ENCODE measurements at places on chromosomes 7 and 10.

GRCh38 chr7:94059746-94060145, 55.6 kb upstream of the BET1 start:
- no peak for DNase-seq

DNA sequence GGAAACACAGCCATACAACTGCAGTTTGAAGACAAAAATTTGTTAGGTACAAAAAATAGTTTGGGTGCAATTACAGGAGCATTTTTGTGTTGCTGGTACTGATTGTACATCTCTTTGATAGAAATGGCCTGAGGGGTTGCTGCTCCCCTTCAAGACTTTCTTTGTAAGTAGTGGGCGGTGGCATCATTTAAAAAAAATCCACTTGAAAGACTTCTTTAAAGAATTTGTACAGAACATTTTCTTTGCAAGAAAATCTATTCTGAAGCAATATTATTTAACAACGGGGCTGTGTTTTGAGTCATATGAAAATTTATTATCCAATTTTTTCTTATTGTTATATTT, 144.1 kb upstream of the CAV2 start:
- DNase-seq: no peak

DNA sequence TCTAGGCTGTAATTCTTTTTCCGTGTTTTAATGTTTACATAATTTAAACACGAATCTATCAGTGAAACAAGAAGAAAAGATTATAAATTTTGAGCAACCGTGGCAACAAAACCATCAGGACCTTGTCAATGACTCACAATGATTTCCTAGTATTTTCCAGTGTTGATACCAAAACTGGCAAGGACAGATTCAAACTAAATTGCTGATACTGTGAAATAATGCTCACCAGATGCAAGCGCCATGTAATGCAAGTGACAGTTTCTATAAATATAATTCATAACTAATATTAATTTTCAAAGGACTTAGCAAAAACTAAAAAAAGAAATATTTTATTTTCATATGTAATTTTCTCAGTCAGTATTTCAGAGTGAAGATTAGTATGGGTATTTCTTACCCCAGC, 203.6 kb downstream of the LRRN3 start:
- no peak for DNase-seq

DNA sequence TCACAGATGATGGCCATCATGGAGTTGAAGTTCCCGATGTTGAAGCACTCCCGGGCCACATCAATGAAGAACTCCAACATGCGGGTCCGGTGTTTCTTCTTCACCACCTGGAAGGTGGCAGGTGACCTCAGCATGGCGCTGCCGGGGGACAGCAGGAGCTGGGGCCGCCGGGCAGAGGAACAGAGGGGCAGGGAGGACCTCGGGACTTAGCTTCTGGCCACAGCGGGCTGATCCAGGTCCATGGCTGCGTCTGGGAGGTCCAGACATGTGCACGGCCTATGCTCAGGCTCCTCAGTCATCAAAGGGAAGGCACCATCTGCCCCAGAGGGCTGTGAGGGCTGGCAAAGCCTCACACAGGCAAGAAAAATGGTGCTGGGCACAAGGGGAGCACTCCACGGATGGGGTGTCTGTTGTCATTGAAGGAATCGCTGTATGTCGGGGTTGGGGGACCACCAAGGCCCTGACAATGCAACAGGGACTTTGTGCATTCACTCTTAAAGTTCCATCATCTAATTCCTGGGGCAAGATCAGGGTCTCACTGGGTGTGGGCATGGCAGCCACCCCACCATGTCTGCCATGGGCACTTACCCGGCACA, 60.9 kb downstream of the CSGALNACT2 start:
- no peak for DNase-seq

DNA sequence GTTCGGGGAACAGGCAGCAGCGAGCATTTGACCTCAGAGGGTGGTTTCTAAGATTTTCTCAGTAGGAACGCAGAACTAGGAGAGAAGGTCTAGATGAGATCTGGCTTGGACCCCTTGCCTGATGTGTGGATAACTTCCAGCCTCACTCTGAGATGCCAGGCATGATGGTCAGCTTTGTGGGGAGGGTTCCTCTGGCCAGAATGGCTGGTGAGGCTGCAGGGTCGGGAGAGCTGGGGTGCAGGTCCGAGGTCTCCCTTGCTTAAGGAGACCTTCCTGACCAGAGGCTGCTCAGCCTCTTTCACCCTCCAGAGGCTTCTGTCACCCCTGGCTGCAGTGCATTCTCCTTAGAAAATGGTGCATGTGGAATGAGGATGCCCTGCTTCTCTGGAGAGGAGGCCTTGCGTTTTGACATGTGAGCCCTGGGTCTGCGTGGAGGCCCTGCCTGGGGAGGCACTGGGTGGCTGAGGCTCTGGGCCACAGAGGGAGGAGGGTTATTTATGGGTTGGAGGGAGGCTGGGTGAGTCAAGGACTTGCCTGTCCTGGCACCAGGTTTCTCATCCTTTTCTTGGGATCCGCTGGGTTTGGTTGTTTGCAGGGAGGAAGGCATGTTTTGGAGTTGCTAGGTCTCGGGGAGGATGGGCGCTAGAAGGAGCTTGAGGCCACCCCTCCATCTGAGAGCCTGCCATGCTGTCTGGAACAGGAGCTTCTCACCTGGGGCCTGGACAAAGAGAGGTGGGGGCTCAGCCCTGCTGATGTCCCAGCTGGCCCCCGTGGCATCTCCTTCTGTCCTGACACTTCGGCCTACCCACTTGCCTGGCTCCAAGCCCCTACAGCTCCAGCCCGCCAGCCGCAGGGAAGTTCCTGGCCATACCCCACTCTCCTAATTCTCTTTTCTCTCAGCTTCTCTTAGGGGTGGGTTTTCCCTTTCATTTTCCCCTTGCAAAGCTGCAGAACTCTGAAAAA, 3.9 kb downstream of the FAM241B start:
- DNase-seq: no peak

- no peak for DNase-seq
These were observed 741.2 kb upstream of the ZWINT start for GRCh38 chr10:57102236-57102635.

DNA sequence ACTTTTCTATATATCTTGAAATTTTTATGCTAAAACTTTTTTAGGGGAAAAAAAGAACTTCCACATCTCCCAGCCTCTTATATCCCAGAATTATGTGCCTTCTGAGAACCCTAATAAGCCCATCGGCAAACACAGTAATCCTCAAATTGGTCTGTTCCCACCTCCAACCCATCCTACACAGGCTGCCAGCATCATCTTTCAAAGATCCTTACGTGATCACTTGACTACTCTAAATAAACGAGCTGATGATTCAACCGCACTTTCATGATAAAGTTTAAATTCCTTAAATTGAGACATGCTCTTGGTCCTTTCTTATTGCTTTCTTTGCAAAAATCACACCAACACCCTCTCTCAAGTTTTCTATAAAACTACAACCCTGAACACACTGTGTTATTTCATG, 52.5 kb downstream of the MPP7 start:
- DNase-seq: no peak

DNA sequence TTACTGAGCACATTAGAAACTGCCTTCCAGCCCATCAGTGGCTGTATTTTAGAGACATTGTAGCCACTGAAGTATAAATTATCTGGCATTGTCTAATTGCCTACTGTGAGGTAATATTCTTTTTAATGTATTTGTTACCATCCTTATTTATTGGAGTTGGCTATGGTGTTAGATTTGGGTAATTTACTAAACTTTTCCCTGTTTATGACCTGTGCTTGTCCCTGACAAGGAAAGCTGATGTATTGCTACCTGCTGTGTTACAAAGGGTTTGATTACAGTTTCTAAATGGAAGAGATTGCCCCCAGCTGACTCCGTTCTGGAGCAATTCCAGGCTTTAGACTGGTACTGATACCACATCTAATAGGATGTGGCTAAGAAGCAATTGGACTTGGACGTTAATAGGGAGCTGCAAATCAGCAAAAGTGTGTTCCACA, 12.3 kb upstream of the ASCC1 start:
- no peak for DNase-seq

DNA sequence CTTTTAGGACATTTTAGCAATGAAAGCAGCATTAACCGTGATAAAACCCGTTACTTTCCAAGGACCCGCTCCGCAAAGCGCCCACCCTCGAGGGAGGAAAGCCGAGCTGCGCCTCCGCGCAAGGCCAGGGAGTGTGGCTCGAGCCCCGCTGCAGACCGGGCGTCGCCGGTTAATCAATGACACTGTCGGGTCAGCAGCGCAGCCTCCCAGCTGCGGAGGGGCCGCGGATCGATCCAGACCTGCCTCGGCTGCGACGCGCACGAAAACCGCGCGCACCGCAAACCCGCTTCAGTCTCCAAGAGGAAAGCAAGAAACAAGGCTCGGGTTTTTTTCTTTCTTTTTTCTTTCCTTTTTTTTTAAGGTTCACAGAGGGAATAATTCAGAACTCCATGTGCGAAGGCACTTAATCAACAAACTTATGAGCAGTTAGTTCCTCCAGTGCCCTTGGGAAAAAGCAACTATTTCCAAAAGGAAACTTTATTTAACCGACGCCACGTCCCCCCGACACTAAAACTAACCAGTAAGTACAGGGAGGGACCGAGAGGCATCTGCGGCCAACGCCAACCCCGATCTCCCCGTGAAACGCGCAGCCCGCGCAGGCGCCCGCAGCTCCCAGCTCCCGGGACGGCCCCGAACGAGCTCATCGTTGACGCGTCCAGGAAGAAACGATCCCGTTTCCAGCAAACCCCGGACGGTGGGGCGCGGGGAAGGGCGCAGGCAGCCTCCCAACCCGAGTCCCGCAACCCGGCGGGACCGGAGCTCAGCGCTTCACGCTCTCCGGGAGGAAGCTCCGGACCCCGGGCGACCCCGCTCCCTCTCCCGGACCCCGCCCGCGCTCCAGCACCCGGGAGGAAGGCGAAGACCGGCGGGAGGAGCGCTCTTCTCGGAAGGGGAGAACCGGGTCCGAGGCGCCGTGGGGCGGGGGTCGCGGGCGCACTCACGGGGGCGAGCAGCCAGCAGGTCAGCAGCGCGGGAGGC, 598 bp downstream of the VIPR2 start:
- no peak for DNase-seq

DNA sequence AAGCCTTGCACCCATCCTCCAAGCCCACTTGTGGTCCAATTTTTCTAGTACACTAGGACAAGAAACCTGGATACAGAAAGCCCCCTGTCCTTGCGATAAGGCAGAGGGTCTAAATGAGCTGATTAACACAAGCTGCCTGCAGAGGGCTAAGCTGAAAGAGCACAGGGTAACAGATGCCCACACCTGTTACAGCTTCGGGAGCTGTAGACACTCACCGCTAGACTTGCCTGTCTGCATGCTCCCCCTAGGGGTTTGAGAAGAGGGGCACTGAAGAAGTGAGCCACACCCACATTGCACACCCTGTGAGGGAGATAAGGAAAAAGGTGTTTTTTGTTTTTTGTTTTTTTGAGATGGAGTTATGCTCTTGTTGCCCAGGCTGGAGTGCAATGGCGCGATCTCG, 386.5 kb upstream of the AUTS2 start:
- DNase-seq: no peak

DNA sequence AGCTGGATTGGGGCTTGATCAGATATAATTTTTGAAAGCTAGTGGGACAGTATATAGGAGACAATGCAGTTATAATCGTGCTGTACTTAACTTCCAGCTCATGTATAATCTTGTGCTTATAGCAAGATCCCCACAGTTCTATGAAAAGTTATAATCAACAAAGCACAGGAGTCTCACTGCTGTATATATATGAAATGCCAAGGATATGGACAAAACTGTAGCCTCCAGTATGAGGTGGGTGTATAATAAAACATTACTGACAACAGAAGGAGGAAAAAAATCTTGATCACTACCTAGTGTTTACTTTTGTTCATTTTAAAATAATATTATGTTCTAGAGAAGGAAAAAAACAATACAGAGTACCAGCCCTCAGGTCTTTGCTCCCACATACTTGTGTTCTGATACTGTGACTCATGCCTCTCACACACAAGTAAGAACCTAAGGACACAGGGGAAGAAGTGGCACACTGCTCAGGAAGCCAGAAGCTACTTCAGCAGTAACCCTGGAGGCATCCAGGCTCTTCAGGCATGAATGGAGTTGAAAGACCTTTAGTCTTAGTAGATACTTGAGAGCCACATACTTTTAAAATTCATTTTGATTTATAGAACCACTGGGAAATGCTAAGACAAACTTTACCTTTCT, 265.7 kb upstream of the IMMP2L start:
- DNase-seq: no peak

GRCh38 chr7:130683026-130683425, 3.3 kb downstream of the TSGA13 start:
- DNase-seq: no peak

DNA sequence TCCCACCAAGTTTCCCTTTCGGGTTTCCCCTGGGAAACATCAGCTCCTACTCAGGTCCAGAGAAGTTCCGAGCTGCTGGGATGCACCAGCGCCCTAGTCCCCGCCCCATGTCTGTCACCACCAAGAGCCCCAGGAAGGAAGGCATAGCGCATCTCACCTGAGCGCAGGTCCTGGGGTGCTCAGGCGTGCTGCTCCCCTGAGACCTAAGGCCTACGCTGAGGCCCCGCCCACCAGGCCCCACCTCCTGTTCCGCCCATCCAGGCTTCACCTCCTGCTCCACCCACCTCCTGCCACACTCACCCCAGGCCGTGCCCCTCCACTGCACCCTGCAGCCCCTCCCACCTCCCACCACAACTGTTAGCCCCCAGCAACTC, 1.2 kb upstream of the TFR2 start:
- no peak for DNase-seq

GRCh38 chr10:18533896-18534295, 117.5 kb downstream of the NSUN6 start:
- no peak for DNase-seq

DNA sequence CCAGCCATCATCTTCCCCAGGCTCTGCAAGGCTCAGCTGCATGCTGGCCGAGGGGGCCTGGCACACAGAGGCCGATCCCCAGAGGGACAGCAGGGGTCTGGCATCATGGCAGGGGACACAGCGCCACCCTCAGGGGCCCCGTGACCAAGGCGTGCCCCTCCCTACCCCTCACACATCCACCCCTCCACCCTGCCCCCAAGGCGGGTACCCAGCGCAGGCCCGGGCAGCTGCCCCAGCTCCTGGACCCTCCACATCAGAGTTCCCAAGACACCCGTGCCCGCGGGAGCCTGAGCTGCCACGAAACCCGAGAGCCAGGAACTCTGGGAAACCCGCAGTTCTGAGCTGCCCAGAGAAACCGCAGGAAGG, 46.5 kb upstream of the TNRC18 start:
- DNase-seq: no peak
